ENCODE measurements at places on chromosomes 6 and 20. TPM values are rescaled to one million over a fixed set of nuclear protein-coding genes. Genes with fewer than 3 reads are reported as not detected.

Gene SIRPA
- 22.8 TPM for total RNA-seq

Gene RTEL1
- 10.0 TPM for total RNA-seq

Gene LY6G6C
- 0.23 TPM for total RNA-seq

Gene OPRM1
- total RNA-seq, result not detected

Gene FAM162B
- total RNA-seq, result not detected

Gene HLA-DQA1
- total RNA-seq, result not detected

Gene TSPO2
- not detected for total RNA-seq

Gene EPPIN
- not detected for total RNA-seq

Gene OPN5
- total RNA-seq, result not detected

Gene CASS4
- total RNA-seq, result not detected

Gene TMEM217
- total RNA-seq, result 0.53 TPM

Gene PRKN
- not detected for total RNA-seq

Gene VNN1
- total RNA-seq, result 0.15 TPM

Gene MBOAT1
- total RNA-seq, result 2.5 TPM

Gene CLVS2
- 0.25 TPM for total RNA-seq

Gene FAM83B
- not detected for total RNA-seq

Gene ZNF334
- total RNA-seq, result not detected

Gene GGTLC1
- not detected for total RNA-seq

Gene PRICKLE4
- total RNA-seq, result 0.64 TPM

Gene CALHM4
- total RNA-seq, result not detected

Gene EPHA7
- 0.05 TPM for total RNA-seq

Gene UBD
- 1.0 TPM for total RNA-seq

Gene LYRM4
- total RNA-seq, result 29.7 TPM

Gene BTNL2
- not detected for total RNA-seq

Gene FAM83C
- 0.06 TPM for total RNA-seq

Gene EYA2
- total RNA-seq, result 2.5 TPM

Gene MRAP2
- total RNA-seq, result 1.7 TPM

Gene WFDC5
- total RNA-seq, result not detected

Gene PKIB
- 0.53 TPM for total RNA-seq

Gene CLPSL1
- not detected for total RNA-seq

Gene C6orf47
- 11.6 TPM for total RNA-seq

Gene SMLR1
- not detected for total RNA-seq

Gene HMGCLL1
- 0.13 TPM for total RNA-seq

Gene C2
- 0.31 TPM for total RNA-seq

Gene PROKR2
- not detected for total RNA-seq

Gene MAVS
- total RNA-seq, result 21.8 TPM

Gene PPP2R5D
- total RNA-seq, result 25.1 TPM

Gene SRSF6
- 108 TPM for total RNA-seq

Gene CNBD2
- total RNA-seq, result 5.9 TPM

Measured in A549 treated with Mapracorat at 1 μM for 4 hours (cell line).